ENCODE measurements at places on chromosomes 4 and X.

DNA sequence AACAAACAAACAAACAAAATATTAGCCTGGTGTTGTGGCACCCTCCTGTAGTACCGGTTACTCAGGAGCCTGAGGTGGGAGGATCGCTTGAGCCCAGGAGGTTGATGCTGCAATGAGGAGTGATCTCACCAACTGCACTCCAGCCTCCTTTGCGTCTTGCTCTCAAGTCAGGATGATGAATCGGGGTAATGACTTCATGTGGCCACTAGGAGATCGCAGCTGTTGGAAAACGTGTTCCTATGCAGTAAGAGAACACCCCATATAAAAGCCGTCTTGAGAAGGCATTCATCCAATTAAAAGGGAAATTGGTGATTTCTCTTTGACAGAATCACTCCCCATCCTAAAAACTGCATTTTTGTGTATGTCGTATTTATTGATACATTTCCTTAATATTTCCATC is 6.9 kb downstream of the CCNB3 start:
- DNase-seq, result no peak

DNA sequence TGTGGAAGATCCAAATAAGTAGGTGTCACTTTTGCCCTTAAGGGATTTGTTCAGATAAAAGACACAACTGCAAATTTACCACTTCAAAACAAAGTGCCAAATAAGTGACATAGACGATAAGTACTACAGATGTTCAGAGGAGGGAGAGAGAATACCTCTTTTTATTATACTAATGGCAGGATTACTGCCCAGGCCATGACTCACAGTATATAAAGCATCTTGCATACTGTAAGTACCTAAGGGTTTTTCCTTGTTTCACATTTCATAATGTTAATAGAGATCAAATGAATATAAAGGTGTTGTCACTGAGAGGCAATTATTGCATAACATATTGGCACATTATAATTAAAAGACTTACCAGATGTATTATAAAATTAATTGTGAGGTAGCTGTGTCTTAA is 46.4 kb downstream of the PTPN13 start:
- no peak for DNase-seq

- no peak for DNase-seq
Measured at GRCh38 chrX:110042496-110042895, 39.6 kb downstream of the TMEM164 start.

DNA sequence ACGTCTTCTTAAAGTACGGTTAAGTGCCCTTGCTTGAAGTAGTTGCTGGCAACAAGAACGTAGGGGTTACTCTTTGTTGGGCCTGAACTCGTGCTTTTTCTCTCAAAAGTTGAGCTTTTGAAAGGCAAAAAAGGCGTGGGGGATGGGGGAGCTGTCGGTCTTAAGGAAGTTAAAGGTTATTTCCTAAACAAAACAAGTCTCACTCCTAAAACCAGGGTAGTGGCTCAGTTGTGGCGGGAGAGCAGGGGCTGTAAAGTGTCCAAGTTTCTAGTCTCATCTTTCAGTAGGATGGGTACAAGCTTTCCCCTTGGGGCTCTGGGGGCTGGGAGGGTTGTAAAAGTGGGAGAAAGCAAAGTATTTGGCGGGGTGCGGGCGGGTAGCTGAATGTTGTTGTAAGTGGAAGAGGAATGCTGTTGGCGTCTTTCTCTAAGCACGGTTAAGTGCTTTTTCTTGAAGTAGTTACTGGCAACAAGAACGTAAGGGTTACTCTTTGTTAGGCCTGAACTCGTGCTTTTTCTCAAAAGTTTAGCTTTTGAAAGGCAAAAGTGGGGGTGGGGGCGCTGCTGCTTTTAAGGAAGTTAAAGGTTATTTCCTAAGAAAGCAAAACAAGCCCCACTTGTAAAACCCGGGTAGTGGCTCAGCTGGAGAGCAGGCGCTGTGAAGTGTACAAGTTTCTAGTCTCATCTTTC is 904 bp upstream of the WDR1 start:
- no peak for DNase-seq

DNA sequence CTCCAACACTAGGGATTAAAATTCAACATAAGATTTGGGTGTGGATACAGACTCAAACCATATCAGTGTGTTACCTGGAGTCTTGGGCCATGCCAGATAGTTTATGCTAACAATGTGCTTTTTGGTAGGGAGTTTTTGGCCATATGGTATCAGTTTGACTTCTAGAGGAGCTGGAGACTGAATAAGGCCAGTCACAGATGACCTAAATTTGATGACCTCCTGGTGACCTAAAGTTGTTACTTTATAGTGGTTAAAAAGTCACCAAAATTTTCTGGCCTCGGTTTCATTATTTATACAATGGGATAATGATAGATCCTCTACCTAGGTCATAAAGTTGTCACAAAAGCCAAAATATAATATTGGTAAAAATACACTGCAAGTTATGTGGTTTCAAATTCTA is 877.1 kb downstream of the RAPGEF2 start:
- no peak for DNase-seq

- DNase-seq, result no peak
Measured at GRCh38 chr4:172708184-172708583, 460.4 kb upstream of the GALNT7 start.

DNA sequence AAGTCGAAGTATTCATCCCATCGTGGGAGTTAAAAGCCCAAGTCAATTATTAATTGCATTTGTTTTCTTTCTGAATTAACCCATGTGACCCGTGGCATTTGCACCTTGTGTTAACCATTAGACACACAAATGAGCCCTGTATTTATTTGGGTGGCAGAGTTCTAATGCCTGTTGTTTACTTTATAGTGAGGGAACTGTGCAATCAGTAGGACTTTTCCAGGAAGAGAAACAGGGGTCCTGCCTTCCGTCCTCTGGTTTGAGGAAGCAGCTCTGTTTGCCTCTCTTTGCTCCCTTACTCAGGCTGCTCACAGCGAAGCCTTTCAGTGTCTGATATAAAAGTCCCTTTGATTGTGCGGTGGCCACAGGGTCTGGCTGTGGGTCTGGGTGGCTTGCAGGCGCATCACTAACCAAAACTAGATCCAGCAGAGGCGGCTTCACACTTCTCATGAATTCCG is 263.6 kb downstream of the PTTG2 start:
- no peak for DNase-seq

GRCh38 chr4:154132406-154132805 is 343.5 kb upstream of the SFRP2 start:
- DNase-seq, result no peak

GRCh38 chrX:135194684-135195083 is 23.5 kb upstream of the CT55 start:
- no peak for DNase-seq

GRCh38 chrX:97854086-97854485 is 970.4 kb downstream of the RPA4 start:
- no peak for DNase-seq

- DNase-seq, result no peak
Measured at GRCh38 chrX:2819345-2820135, 9.2 kb upstream of the GYG2 start.

GRCh38 chrX:142977128-142977914 is 48.4 kb upstream of the SPANXN4 start:
- DNase-seq, result no peak

- no peak for DNase-seq
Measured at GRCh38 chrX:110743679-110744340, 51.8 kb downstream of the CHRDL1 start.

- no peak for DNase-seq
Measured at GRCh38 chr4:48254381-48255071, 15.1 kb downstream of the TEC start.

DNA sequence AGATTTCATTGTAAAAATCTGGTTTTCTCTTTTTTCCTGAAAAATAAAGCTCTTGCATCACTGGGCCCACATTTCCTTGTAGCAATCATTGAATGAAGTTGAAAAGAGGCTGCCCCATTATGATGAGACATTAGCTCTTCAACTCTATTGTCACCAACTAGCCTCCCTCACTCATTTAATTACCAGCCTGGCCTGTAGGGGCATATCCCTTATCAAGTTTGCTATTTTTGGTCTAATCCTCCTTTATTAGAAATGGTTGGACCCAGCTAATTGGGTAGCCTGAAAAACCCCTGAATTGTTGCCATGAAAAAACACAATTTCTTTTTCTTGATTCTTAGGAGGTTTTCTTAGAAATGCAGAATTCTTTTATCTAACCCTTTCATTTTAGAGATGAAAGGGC is 164.6 kb upstream of the CASK start:
- no peak for DNase-seq

- DNase-seq, result no peak
Measured at GRCh38 chr4:74473155-74473811, 28.3 kb downstream of the AREG start.

GRCh38 chrX:40202456-40202855 is 104.7 kb upstream of the BCOR start:
- DNase-seq, result no peak

All from esophagus squamous epithelium (tissue), 5 donors.